ENCODE measurements at places on chromosomes 6 and 20.

DNA sequence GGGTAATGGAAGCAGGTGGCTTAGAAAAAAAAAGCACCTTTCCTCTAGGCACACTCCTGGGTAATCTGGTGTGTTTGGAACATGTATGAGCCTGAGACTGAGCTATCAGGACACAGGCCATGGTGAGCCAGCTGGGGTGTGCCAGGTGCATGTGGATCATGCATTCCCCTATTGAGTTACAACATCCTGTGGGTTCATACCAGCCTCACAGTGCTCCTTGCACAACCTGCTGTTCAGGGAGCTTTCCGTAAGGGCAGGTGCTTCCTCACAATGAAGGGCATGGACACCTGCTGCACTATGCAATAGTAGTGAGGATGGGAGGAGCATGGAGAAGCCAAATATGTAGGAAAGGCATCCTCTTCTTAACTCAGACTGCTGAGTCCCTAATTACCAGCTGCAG lies 197.2 kb upstream of the SUPT3H start:
- DNase-seq, result no peak

DNA sequence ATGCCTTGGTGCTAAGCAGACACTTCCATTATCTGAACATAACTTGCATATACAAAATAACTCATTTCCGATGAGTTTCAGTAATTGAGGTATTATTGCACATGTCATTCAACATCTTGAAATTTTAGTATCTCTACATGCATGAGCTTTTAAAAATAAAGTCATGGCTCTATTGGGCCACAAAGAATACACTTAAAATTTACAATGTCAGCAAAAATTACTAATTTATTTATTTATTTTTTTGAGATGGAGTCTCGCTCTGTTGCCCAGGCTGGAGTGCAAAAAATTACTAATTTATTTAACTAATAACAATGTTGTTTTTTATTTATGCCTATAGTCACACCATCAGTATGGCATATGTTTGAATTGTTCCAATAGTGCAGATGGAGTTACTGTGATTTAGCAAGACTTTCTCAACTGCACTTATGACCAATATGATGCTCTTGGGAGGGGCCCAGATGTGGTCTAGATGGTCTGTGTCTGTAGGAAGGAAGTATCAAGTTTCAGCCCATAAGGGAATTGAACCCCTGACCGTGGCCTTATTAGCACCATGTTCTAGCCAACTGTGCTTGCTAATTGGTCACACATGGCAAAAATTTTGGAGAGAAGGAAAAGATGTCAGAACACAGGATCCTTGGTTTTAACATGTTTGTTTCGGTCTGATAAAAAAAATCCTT lies 370.7 kb upstream of the TSHZ2 start:
- DNase-seq, result no peak

DNA sequence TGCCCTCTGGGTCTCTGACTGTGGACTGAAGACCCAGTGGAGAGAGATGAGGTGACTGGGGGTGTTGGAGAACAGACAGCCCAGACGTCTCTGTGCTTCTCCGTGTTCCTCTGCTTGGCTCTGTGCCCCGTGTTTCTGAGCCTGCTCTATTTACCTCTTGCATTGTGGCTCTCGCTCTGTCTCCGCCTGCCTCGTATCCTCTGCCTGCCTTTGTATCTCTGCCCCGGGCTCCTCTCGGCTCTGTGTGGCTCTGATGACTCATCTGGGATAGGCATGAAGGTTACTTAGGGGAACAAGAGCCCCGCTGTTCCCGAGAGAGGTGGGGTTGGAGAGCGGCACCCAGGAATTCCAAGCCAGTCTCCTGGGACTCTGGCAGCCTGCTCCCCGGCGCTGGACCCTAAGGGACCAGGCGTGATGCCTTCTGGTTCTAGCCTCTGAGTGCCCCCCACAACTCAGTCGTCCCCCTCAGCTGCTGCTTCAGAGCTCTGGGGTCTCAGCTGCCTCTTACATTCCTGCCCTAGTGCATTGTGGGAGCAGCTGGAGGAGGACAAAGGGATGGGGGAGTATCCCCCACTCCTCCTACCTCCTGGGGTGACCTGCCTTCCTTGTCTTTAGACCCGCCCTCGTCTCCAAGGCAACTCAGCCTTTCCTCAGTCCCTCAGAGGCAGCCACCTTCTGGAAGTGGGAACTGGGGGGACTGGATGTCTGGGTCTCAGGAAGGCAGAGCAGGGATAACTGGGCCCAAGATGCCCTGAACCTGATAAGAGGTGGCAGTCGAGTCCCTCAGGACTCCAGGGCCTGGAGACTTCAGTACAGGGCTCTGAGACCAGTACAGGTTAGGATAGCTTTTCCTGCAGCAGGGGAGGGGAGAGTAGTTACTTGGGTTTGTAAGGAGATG lies 1.9 kb downstream of the DDR1 start:
- peak; percentile 22 for DNase-seq

- no peak for DNase-seq
Observed at GRCh38 chr6:125700581-125701353, 48.7 kb upstream of the HEY2 start.

GRCh38 chr6:89610149-89610642 lies 28.4 kb downstream of the LYRM2 start:
- peak; percentile 48 for DNase-seq

GRCh38 chr6:118788702-118789101 lies 105.2 kb upstream of the ASF1A start:
- no peak for DNase-seq

DNA sequence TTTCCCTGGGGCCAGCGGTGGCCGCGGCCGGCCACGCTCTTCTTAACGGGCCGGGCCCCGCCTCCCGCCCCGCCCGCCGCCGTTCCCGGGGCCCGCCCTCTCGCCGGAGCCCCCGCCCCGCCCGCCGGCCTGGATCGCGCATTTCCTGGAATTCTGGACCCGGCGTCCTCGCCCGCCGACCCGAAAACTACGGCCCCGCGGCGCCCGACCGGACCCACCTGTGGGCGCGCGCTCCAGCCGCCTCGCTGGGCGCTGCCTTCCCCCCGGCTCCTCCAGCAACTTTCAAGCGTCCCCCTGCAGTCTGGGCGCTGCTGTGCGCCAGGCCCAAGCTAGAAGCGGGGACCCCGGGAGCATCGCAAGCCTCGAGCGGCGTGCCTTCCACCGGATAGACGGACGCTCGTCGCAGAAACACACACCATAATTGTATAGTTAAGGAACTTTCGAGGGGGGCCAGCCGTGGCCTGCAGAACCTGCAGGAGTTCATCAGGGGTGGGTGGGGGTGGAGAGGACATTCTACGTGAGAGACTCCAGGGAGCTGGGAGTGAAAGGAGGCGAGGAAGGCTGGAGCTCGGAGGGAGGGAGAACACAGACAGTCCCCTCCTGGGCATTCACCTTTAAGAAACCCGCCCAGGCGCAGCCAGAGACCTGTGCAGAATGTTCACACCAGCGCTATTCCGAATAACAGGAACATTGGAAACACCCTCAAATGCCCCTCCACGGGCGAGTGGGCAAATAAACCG lies at the start of gene ADA:
ADA (minus strand) TSS at position 16 of the 740 bp plus-strand sequence. CDS start 92 bp downstream, outside the sequence.
- DNase-seq, result peak; percentile 40

GRCh38 chr6:11380969-11381744 lies 148.7 kb upstream of the NEDD9 start:
- DNase-seq, result no peak

DNA sequence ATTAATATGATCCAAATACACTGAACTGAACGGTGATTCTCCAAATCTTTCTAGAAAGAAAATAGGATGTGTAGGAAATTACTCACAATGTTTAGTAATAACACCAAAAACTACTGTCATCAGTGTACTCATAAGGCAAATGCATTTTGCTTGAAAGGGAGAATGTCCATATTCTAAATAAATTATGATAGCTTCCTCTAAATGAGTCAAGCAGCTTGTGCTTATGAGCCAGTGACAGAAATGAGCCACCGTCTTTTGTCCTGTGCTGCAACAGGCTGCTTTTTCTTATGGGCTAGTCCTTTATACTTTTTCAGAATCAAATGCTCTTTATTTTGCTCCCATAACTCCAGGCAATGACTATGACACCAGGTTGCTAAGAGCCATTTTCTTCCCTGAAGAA lies 4.5 kb upstream of the ZNF451 start:
- DNase-seq, result no peak

DNA sequence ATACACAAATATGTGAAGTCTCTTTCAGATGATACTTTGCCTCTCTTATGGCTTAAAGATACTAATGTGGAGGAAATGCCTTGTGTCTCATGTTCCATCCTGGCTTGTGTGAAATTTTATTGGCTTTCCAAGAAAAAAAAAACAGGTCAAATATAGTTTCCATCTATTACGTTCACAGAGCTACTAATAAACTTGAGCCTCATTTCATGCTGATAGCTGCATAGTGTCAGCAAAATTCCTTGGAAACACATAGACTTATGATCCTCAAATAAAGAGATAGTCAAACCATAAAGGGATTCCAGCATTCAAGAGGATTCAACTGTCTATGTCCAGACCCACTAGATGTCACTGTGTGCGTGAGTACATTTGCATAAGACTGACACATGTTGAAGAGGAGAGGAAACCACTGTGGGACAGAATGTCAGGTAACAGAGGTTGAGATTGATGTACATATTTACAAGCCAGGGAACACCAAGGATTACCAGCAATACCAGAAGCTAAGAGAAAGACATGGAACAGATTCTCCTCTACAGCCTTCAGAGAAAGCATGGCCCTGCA lies 266.6 kb downstream of the COL12A1 start:
- DNase-seq, result no peak

DNA sequence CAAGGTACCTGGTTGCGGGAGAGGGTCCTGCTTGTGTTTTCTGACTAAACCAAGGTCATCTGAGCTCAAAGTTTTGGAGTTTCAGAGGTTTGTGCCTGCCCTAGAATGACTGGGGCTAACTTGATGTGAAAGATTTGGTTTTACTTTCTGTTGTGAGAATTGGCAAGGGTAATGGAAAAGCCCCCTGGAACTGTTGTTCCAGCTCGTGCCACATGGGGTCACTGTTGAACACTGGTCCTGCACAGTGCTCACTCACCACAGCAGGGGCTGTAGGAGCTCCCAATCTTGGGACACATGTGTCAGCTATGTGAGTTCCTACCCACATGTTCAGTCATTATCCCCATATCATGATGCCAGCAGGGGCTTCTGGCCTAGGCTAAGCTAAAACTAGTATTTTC lies 6.5 kb downstream of the TGM6 start:
- no peak for DNase-seq

- no peak for DNase-seq
Observed at GRCh38 chr20:54340667-54341081, 132.8 kb downstream of the PFDN4 start.

GRCh38 chr6:169171016-169171415 lies 82.6 kb downstream of the THBS2 start:
- no peak for DNase-seq

- DNase-seq, result no peak
Observed at GRCh38 chr6:6841571-6841970, 253.1 kb downstream of the LY86 start.

- DNase-seq, result no peak
Observed at GRCh38 chr6:74768120-74768519, 437.7 kb downstream of the COL12A1 start.

- no peak for DNase-seq
Observed at GRCh38 chr6:41763470-41763869, 16.2 kb downstream of the FRS3 start.
